ENCODE measurements at places on chromosomes 16 and 17.

GRCh38 chr17:62062302-62062701 is 2.8 kb downstream of the MED13 start:
- no peak for DNase-seq

DNA sequence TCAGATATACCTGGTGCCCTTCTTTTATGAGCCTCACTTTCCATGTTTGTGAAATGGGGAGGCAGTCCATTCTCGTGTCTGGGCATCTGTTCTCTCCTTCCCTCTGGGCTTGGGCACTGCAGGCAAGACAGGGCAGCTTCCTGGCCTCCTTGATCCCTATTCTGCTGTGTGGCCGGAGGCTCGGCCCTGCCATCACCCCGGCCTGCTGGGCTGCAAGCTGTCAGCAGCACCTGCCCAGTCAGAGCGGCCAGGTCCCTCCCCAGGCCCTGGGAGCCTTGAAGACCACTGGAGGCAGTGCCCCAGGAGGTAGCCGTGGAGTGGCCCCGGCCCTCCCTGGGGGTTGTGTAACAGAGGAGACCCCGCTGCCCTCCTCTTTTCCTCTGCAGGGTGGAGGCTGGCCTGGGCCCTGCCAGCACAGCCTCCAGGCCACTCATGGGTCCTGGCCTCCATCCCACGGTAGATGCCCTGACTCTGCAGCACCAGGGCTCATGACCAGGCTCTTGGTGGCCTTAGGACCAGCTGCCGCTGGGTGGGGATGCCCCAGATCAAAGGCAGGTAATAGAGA is 9.2 kb downstream of the KCNJ12 start:
- DNase-seq, result no peak

- no peak for DNase-seq
Measured at GRCh38 chr16:11238272-11239202, 17.5 kb downstream of the SOCS1 start.

- no peak for DNase-seq
Measured at GRCh38 chr16:89313583-89313982, 96.1 kb downstream of the ZNF778 start.

- no peak for DNase-seq
Measured at GRCh38 chr16:17318238-17318637, 152.5 kb downstream of the XYLT1 start.

- peak; percentile 92 for DNase-seq
Measured at GRCh38 chr17:56902348-56902747, 11.5 kb downstream of the TRIM25 start.

- DNase-seq, result no peak
Measured at GRCh38 chr17:16952401-16952800, 19.5 kb downstream of the TNFRSF13B start.

- DNase-seq, result peak; percentile 18
Measured at GRCh38 chr17:50944054-50944901, 78.1 kb upstream of the TOB1 start.

DNA sequence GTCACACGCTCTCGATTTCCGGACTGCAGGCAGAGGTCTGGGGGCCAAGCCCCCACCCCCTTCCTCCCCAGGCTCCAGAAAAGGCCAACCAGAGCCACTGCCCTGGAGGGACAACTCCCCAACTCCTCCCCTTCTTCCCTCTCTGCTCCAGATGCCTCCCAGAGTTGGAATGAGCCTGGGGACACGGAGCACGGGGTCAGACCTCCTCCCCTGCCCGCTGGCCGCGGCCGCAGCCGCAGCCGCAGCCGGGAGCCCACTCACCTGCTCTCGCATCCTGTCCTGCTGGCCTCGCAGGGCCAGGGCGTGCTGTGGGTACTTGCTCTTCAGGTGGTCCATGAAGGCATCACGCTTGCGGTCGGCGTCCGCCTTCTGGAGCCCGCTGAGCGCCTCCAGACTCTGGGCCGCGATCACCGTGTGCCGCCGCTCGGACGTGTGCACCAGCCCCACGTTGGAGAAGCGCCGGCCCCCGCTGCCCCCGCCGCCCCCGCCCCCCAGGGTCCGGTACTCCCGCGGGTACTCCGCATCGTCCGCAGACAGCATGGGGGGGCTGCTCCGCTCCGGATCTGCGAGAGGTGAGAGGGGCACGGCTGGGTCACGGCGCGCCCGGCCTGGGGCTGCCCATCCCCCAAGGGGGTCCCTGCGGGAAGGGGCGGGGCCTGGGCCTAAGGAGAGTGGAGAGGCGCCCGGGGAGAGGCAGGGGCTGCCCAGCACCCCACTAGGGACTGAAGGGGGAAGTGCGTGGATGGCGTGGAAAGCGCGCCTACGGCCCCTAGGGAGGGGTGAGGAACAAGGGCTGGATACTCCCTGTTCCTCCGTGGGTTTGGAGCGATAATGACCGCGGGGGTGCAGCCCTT is 27.3 kb downstream of the SRCIN1 start:
- no peak for DNase-seq

DNA sequence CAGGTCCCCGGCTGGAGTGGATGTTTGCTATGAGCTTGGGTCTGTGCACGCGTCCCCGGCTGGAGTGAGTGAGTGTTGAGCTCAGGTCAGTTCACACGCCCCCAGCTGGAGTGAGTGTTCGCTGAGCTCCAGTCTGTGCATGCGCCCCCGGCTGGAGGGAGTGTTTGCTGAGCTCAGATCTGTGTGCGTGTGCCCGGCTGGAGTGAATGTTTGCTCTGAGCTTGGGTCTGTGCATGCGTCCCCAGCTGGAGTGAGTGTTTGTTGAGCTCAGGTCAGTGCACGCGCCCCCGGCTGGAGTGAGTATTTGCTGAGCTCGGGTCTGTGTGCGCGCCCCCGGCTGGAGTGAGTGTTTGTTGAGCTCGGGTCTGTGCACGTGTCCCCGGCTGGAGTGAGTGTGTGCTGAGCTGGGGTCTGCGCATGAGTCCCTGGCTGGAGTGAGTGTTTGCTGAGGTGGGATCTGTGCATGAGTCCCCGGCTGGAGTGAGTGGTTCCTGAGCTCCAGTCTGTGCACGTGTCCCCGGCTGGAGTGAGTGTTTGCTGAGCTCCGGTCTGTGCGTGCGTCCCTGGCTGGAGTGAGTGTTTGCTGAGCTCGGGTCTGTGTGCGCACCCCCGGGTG is 284.2 kb downstream of the SNX29 start:
- DNase-seq, result no peak

GRCh38 chr17:38322156-38322779 is 21.5 kb downstream of the GPR179 start:
- peak; percentile 7 for DNase-seq

DNA sequence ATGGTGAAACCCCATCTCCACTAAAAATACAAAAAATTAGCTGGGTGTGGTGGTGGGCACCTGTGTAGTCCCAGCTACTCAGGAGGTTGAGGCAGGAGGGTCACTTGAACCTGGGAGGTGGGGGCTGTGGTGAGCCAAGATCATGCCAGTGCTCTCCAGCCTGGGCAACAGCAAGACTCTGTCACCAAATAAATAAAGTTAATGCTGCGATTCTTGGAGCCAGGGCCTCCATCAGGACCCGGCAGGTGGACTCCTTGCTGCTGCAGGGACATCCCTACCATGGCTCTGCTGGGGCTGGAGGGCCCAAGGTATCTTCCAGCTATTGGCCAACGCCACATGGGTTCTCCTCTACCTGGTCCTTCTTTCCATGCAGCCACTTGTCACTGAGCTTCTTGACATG is 82.5 kb upstream of the CACNG5 start:
- DNase-seq, result no peak

- no peak for DNase-seq
Measured at GRCh38 chr16:57096192-57096591, 3.8 kb downstream of the CPNE2 start.

GRCh38 chr17:38606646-38607611 is 1.2 kb upstream of the SRCIN1 start:
- no peak for DNase-seq

GRCh38 chr16:47524007-47524405 is 62.9 kb downstream of the PHKB start:
- DNase-seq, result no peak

DNA sequence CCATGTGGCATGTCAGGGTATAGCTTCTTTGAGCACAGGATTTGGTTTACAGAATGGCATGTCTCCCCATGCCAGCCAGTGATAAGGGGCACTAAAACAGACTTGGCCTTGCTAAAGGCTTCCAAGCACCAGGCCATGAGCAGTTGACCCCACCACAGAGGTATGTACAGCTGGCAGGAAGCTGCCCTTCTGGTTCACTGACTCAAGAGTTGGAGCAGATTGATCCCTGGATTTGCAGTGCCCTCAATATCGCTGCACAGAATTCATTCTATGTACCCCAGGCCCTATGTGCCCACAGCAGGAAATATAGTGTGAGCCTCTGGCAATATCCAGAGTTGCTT is 24.3 kb downstream of the HLF start:
- DNase-seq, result no peak

GRCh38 chr17:44038604-44039011 is 23.8 kb upstream of the TMEM101 start:
- no peak for DNase-seq

- peak; percentile 64 for DNase-seq
Measured at GRCh38 chr17:78925234-78925633, at the start of gene TIMP2. Gene TIMP2 (minus strand): TSS chr17:78925387. CDS start chr17:78925088, 299 bp downstream.

GRCh38 chr17:49549691-49550678 is 25.7 kb upstream of the NXPH3 start:
- no peak for DNase-seq

GRCh38 chr17:10681866-10682446 is 15.4 kb downstream of the SCO1 start:
- DNase-seq, result no peak

DNA sequence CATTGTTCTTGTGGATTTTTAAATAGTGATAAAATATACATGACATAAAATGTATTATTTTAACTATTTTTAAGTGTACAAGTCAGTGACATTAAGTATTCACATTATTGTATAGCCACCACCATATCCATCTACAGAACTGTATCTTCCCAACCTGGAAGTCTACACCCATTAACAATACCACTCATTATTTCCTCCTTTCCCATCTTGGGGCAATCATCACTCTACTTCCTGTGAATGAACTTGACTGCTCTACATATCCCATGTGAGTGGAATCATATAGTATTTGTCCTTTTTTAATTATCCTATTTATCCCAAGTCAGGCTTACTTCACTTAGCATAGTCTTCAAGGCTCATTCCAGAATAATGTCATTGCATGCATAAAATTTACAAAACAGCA is 40.7 kb upstream of the MMP2 start:
- no peak for DNase-seq

- DNase-seq, result no peak
Measured at GRCh38 chr17:67443931-67444595, 67.0 kb downstream of the PITPNC1 start.

- DNase-seq, result peak; percentile 26
Measured at GRCh38 chr17:74601944-74602572, 10.0 kb upstream of the CD300LD start.

GRCh38 chr16:30944352-30944751 is 4.5 kb upstream of the ORAI3 start:
- no peak for DNase-seq

- DNase-seq, result no peak
Measured at GRCh38 chr17:1872976-1873375, 43.2 kb downstream of the RPA1 start.
